ENCODE measurements at places on chromosomes 3 and 15.

- no peak for DNase-seq
Measured at GRCh38 chr15:95302206-95302605, 1028.3 kb upstream of the NR2F2 start.

DNA sequence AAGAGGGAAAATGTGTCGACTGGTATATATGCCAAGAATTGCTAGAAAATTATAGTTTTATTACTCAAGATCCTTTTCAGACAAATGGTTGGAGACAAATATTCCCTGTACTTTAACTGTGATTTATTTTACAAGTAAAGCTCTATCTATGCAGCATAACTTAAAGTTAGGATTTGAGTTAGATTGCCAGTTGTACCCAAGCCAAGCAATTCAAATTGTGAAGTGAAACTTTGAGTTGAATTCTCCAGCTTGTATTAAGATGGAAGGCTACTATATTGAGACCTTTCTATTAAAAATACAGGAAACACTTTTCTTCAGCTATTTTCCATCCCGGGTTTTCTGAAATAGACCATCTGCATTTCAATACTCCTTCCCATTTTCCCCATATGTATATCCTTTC is 333.1 kb upstream of the RBMS3 start:
- DNase-seq = no peak

- DNase-seq = no peak
Measured at GRCh38 chr3:30347679-30348216, 258.7 kb upstream of the TGFBR2 start.

GRCh38 chr3:148588291-148588690 is 109.4 kb upstream of the AGTR1 start:
- no peak for DNase-seq

DNA sequence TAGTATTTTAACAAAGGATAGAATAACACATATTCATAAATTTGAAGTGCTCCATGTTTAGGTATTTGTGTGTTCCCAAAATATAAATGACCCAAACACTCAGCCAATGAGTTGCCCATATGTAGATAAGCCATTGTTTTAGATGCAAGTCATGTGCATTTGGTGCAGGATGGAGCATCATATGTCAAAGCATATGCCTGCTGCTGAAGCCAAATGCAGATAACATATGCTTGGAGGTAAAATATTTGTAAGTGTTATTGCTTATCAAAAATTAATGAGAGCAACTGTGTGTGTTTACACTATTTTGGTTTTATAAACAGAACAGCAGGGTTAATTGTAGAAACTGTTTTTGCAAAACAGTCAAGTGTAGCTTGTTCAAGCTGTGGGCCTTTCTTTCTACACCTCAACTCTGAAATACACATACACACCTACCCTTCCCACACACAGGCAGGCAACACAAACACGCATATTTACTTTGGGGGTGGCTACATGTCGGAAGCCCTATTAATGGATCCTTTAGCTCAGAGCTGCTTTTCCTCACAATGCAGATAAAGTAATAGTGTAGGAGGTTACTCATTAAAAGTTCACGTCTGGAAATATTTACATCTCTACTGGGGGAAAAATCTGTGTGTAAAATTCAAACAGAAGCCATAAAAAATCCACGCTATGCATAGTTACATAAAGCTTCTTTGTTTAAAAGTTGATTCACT is 521.4 kb downstream of the ZNF385D start:
- DNase-seq = no peak

DNA sequence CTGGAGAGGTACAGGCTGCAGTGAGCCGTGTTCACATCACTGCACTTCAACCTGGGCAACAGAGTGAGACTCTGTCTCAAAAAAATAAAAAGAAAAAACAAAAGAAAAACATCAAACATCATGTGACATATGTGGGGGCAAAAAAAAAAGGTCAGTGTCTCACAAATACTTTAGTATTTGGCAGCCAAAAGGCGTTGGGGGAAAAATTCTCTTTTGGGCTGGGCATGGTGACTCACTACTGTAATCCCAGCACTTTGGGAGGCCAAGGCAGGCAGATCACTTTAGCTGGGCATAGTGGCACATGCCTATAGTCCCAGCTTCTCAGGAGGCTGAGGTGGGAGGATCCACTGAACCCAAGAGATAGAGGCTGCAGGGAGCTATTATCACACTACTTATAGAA is 47.6 kb downstream of the TMCC1 start:
- no peak for DNase-seq

DNA sequence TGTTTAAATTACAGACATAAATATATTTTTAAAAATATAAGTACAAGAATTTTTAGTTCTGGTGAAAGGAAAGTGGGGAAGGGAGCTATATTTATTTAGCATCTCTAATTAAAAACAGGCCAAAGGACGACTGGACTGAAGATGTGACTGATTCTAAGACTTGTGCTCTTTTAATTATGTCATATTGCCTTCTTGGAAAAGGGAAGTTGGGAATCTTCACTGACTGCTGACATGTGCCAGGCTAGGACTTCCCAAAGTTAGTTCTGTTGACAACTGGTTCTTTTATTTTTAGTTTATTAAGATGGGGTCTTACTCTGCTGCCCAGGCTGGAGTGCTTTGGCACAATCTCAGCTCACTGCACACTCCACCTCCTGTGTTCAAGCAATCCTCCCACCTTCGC is 13.5 kb downstream of the CNOT10 start:
- DNase-seq = no peak

DNA sequence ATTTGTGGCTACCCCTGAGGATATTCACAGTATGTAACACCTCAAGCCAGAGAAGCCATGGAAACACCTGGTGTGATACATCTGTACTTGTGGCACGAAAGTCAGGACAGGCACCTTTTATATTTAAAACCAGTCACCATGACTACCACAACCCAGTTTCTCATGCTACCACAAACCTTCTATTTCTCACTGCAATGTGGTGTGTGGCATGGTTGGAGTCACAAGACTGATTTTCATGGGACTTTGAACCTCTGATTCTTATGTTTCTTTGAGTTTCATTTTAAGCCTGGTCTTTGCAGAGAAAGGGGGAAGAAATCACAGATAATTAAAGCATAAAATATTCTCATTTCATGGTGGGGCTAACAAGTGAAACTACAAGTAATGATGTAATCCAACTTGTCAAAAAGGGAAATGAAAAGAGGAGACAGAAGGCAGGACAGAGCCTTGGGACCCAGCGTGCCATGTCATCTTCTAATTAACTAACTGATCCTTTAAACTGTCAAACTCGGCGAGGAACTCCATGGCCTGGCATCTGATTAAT is 175.9 kb downstream of the PDZRN3 start:
- no peak for DNase-seq

- DNase-seq = peak; percentile 25
Measured at GRCh38 chr3:183116025-183116614, 16.8 kb upstream of the MCCC1 start.

DNA sequence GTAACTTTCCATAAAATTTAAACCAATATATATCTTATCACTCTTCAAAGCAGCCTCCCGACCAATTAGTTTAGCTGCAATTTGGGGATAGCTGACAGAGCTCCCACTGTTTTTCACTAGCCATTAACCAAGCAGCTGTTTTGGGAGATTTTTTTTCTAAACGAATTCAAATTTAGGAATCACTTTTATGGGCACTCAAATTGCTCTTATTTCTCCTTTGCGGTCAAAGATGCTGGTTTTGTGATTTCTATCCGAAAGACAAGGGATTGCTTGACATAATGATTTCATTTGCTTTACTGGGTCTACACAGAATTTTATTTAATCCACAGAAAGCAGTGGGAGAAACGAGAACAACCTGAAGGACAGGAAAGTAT is 505.7 kb upstream of the IL12A start:
- DNase-seq = no peak

DNA sequence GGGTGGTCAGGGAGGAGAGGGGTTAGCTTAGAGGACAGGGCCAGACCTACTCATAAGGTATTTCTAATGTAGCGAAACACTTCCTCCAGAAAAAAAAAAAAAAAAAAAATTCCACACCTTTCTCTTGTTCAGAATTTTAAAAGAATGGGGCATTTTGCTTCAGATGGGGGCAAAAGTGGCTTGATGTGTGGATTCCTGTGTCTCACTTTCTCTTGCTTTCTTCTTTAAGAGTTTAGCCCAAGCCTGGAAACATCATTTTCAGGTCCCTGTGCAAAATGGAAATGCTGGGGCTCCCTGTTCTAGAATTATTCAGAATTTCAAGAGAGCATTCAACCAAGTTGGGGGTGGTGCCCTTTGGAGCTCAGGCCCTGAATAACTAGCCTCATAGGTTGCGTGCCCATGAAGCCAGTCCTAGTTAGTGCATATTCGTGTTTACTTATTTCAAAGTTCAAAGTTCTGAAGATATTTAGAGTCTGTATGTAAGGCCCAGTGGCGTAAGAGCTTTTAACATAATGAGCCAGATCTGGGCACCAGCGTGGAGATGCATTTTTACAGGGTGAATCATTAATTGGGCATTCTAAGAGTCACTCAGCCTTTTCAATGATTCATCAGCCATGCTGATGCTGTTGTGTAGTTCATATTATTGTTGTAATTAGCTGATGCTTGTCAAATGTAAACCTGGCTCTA is 104.5 kb downstream of the RPLP1 start:
- no peak for DNase-seq

- DNase-seq = no peak
Measured at GRCh38 chr15:65908876-65909275, 39.6 kb downstream of the RAB11A start.

DNA sequence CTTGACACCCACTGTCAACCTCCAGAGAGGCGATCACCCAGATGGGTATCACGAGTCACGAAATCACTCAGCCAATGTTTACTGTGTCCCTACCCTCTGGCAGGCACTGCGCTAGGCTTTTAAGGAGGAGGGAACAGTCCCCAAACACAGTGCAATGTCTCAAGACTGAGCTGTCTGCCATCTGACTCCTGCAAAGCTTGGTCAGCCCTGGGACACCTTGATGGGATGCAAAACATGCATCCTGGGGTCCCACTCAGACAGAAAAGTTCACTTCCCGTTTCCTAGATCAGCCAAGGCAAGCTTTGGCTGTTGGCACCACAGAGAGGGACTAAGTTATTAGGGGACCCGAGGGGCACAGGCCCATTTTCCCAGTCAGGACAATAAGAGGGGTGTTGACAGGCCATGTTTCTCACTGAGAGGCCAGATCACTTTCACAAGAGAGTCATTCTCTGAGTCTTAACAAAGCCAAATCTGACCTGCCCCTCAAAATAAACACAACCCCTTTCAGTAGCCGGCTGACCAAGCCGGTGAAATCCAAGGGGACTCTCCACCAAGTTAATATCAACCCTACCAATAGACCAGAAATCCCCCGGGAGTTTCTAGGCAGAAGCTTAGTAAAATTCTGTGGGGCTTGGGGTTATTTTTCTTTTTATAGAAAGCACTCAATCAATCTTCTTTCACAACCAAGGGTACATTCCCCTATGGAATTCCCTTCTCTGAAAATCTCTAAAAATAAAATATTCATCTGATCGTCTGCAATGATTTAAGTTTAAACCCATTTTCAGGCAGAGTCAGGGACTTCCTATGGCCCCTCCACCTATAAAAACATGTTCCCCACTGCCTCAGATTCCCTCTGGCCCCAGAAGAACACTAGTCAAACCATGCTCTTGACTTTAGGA is 3.5 kb downstream of the RFTN1 start:
- no peak for DNase-seq

DNA sequence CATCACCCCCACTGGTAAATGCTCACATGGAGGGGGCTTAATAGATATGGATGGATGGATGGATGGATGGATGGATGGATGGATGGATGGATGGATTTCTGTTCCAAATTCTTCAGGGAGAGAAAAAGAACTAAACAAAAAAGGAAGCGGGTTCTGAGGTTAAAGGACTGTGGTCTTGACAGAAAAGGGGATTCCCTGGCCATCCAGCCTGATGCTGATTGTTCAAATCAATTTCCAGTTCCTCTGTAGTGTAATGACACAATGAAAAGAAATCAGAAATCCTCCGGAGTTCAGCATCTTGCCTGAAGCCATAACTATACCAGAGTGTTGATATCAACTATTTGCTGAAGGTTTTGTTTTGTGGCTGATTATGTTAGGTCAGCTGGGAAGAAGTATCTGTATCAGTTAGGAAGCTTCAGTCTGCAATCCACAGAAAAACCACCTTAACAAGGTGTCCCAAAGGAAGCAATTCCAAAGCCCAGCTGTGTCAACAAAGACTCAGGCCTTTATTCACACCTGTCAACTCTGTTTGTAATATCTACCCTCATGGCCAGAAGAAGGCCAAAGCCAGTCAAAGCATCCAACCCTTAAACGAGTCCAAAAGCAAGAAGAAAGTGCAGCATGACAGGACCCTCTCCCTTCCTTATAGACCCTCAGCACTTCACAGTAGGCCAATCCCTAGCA is 24.5 kb upstream of the RASA2 start:
- DNase-seq = no peak

- DNase-seq = no peak
Measured at GRCh38 chr15:89034305-89034704, 54.0 kb upstream of the ABHD2 start.

GRCh38 chr3:52373676-52374075 is 57.6 kb downstream of the DNAH1 start:
- DNase-seq = no peak

DNA sequence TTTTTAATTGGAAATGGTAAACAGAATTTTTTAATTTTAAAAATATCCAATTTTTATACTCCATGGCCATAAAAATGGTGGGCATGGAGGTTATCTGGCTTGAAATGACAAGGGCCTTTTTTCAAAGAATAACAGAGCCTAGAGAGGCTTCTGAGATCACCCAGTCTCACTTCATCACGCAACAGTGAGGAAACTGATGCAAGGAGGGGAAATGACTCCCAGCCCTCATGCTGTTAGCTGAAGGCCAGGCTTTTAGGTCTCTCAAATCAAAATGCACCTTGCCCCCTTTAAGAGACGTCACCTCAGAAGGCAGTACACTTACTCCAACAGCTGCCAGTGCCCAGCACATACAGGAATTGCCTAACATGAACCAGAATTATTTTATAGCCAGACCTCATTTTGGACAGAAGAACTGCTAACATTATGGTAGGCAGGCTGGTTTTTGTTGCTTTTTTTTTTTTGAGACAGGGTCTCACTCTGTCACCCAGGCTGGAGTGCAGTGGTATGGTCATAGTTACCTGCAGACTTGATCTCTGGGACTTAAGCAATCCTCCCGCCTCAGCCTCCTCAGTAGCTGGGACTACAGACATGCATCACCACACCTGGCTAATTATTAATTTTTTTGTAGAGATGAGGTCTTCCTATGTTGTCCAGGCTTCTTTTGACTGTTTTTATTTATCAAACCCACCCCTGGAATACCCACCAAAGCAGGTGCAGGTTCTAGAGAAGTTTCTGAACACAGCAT is 9.1 kb downstream of the RAB43 start:
- DNase-seq = no peak

- DNase-seq = no peak
Measured at GRCh38 chr15:35098737-35099136, 13.6 kb upstream of the NANOGP8 start.

GRCh38 chr3:44554626-44555592 is at the start of gene ZKSCAN7:
ZKSCAN7 (plus strand) TSS chr3:44555193; CDS start chr3:44557048, 1,855 bp downstream.
- DNase-seq = peak; percentile 44

GRCh38 chr15:48102167-48102566 is 18.6 kb upstream of the SLC24A5 start:
- DNase-seq = no peak

DNA sequence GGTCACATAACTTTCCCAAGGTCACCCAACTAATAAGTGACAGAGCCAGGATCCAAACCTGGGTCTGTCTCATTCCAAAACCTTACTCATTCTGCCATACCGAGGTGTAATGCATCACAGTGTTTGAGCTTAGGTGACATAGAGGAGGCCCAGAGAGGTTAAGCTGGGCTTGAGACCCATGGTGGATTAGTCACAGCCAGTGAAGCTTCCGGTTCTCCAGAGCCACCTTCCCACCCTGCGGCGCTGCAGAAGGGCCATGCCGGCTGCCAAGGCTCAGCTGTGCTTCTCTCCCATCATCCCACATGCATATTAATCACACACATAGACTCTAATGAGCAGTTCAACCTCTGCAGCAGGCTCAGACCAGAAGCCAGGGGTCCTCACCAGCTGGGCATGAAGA is 42.2 kb downstream of the SPSB4 start:
- no peak for DNase-seq

Measured in activated T-cell treated with anti-CD3 and anti-CD28 coated beads for 4 hours (primary cell).